ENCODE measurements at places on chromosomes 1 and 21.

DNA sequence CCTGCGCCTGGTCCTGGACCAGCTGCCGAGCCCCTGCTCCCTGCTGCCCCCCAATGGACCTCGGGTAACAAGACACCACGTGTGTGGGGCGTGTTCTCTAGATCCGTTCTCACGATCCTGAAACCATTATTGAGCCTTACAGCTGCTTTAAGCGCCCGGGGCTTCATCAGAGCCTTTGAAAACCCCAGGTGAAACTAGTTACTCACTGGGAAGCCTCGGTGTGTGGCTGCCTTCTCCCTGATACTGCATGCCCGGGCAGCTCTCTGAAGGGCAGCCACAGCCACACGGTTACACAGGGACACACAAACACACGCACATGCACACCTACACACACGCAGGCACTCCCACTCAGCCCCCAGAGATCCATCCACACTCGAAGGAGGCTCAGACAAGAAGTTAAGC is 5.3 kb downstream of the HES2 start:
- DNase-seq: no peak

GRCh38 chr1:2049718-2050431 is at the start of gene PRKCZ:
TSS of gene PRKCZ (plus strand) at chr1:2050411. CDS start at chr1:2050631, 220 bp downstream.
- peak; percentile 94 for DNase-seq

DNA sequence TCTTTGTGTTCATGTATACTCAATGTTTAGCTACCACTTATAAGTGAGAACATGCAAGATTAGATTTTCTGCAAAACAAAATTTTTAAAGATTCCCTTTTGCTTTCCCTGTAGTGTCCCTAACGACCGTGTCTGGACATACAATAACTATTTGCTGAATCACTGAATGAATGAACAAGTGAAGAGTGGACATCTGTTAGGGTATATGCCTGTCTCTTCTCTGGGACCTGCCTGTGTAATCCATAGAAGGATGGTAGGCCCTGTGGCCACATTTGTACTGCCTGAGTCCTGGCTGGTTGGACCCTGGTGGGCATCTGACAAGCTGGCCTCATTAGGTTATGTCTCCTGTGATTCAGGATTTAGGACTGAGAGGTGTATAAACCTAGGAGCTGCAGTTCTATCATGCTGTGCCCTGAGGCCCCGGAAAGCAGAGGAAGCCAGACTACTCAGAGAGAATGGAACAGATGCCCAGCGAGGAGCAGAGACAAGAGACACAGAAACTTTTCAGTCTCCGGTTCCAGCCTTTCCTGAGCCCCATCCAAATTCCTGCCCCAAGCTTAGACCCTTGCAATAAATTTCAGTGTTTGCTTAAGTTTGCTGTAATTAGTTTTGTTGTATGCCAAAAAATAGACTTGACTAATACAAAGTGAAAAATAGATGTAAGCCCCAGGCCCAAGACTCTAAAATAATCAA is 7.5 kb upstream of the NCF2 start:
- no peak for DNase-seq

- no peak for DNase-seq
Measured at GRCh38 chr1:89887270-89887669, 66.4 kb downstream of the LRRC8D start.

GRCh38 chr1:94433866-94434265 is 15.7 kb downstream of the ABCD3 start:
- DNase-seq: no peak

DNA sequence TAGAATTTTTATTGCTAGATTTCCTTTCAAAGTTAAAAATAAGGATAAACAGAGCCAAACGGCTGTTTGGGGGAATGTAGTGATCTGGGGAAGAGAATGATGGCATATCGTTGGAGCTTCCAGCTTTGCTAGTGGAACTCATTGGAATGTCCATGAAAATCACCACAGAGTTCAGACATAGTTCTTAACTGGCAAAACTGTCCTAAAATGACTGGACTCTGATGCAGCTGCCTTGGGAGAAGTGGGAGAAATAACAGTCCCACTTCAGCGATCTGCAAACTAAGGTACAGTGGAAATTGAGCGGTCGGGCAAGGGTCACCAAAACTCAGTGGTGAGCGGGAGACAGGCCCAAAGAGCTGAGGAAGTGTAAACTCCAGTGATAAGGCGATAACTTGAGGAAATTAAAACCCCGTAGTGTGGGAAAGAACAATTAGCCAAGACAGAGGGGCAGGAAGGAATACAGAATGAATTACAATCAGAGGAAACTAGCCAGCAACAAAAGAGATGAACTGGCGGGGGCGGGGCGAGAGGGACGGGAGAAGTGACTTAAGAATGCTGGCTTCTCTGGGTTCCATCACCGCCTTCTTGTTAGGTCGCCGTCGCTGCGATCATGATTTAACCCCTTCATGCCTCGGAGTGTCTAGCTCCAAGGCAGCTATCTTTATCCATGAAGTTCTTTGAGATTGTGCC is 89.8 kb upstream of the ARHGAP29 start:
- no peak for DNase-seq

DNA sequence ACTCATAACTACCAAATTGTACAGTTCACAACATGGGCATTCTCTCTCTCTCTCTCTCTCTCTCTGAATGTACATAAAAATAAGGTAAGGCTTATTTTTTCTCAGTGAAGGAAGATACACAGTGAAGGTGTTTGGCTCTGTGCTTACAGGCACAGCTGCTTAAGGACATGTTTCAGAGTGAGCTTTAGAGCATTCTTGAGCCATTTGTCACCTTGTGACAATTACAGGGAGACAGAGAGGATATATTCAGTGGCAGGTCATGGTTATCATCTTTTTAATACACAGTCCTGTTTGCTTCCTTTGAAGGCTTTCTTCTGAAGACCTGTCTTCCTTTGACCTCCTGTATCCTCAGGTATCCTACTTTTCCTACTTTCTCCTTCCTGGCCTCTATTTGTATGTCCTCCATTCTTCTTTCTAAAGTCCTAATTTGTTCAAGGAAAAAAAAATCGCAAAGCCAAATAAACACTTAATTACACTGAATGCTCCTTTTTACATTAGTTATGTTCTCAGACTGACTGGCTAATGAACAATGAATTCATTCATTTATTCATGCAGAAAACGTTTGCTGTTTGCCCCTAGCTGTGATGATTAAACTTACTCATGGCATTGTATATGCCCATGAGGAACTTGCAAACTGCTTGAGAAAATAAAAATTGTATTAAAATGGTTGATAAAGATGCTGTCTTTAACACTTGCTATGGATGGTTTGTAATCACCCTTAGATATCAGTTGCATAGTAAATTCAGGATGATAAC is 33.4 kb downstream of the HSD17B7 start:
- no peak for DNase-seq

DNA sequence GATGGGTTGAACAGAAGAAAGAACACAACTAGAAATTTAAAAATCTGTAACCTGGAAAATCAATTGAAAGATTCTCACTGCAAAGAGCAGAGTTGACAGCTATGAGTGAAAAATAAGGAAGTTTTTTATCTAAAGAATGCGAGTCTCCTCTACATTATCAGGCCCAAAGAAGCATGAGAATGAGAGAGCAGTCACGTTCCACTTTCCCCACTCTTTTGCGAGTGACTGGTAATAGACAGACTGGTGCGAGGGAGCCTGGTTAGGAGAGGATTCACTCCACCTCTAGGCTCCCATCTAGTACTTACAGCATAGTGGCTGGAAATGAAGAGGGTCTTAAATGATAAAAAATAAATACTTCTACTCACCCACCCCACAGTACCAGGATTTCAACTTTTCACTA is 52.0 kb downstream of the PRDX6 start:
- no peak for DNase-seq

DNA sequence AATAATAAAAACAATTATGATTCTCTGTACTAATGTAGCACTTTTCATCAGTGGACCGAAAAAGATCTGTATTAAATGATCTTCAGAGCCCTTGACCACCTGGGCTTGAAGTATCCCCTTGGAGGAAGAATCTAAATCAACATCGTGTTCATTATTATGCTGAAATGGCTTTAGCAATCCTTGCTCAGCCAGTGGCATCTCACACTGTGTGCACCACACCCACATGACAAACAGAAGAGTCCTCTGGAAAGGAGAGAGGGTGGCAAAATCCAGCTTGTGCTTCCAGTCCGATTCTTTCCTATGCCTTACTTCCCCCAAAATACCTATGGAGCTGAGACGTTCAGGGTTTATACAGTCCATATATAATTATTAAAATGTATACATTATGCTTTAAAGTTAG is 318.5 kb upstream of the RUNX1 start:
- no peak for DNase-seq

DNA sequence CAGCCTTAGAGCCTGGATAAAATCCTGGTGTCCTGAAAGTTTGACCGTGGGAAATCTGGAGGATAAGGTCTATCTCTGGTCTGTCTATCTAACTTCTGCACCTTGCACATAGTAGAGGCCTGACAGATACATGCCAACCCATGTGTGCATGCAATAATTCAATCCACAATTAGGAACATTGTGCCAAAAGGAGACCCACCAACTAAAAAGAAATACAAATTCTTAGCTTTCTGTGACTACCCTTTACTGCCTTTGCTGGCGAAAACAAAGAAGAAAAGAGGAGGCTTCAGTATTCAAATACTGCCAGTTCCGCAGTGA is 381 bp upstream of the KLHL20 start:
- no peak for DNase-seq

GRCh38 chr1:246946366-246946765 is 14.6 kb upstream of the AHCTF1 start:
- DNase-seq: no peak

- DNase-seq: no peak
Measured at GRCh38 chr1:59156526-59157199, 140.2 kb upstream of the FGGY start.

- no peak for DNase-seq
Measured at GRCh38 chr1:232726048-232726779, 79.0 kb upstream of the MAP10 start.

GRCh38 chr1:97006044-97006661 is 284.6 kb downstream of the PTBP2 start:
- DNase-seq: no peak

DNA sequence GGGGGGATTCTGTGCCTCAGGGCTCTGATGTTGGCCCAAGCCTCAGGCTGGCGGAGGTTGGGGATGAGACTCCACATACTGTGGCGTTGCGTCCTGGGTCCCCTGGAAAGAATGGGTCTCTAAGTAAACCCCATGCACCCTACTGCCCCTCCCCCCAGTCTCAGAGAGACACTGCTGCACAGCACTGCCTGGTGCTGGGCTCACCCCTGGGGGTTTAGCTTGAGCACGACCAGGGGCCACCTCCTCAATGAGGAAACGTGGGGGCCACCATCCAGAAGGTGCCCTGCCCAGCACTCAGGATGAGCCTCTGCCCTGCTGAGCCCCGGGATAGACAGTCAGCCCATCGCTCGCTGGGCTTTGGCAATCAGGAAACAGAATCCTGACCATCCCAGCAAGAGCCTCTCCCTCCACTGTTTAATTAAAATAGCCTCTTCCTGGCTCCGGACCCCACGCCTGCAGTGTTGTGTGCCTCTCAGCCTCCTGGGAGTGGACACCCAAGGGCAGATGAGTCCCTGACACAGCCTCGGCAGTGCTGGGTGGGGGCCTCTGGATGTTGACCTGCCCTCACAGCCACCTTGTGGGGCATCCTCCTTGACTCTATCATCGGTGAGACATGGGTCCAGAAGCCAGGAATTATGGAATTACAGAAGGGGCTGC is 3.5 kb upstream of the KRTAP10-4 start:
- no peak for DNase-seq

DNA sequence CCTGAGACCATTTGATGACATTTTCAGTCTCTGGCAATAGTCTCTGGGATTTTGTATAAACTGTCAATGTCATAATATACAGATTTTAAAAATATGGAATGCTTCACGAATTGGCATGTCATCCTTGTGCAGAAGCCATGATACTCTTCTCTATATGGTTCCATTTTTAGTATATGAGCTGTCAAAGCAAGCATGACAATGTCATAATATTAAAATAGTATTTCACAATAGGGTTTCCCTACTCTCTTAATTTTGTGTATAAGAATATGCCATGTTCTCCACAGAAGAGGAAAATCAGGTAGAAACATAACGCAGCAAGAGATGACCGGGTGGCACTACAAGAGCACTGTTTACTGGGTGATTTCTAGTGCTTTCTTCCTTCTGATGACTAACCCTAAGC is 8.3 kb upstream of the DIPK1A start:
- no peak for DNase-seq
